ENCODE measurements at places on chromosomes 1 and 21. TPM values are rescaled to one million over a fixed set of nuclear protein-coding genes. Genes with fewer than 3 reads are reported as not detected.

GRCh38 chr1:8845104-8846097 lies 28.0 kb upstream of the RERE start:
- DNase-seq, result no peak
- peaks cover 3% of the 10 kb centered on the region for H3K36me3 ChIP-seq
- H3K4me1 ChIP-seq, result no peaks in the 10 kb centered on the region
- H3K27me3 ChIP-seq, result no peaks in the 10 kb centered on the region

DNA sequence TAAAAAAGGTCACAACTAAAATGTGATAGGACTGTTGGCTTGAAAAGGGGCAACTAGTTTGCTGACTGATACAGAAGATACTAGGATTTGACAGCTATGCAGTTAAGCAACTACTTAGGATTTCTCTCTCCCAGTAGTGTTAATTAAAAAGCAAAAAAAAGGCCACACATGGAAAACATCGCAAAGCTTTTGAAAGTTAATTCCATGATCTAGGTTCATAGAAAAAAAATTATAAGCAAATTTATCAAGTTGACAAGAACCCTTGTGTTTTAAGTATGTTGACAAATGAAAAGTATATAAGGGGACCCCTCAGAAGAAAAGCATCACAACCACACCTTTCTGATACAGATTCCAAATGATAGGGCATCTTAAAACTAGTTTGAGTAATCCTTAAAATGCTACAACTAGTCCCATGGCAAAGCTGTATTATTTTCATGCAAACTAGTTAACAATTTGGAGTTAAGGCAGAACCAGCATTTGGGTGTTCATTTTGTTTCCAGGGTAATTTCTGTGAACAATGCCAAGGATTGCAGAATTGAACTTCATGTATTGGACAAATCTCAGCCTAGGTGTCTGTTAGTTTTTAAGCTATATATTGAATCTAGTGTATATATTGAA lies 4.1 kb downstream of the PNRC2 start:
- H3K36me3 ChIP-seq, result peaks cover 58% of the 10 kb centered on the region
- no peak overlapping the region for H3K27ac ChIP-seq
- no peaks in the 10 kb centered on the region for H3K27me3 ChIP-seq
- no peaks in the 10 kb centered on the region for H3K4me1 ChIP-seq

- no peaks in the 10 kb centered on the region for H3K27me3 ChIP-seq
- H3K4me1 ChIP-seq, result no peaks in the 10 kb centered on the region
- H3K27ac ChIP-seq, result no peak overlapping the region
- no peak overlapping the region for H3K4me3 ChIP-seq
- DNase-seq, result no peak
Measured at GRCh38 chr1:53543778-53544695, 84.8 kb downstream of the DMRTB1 start.

DNA sequence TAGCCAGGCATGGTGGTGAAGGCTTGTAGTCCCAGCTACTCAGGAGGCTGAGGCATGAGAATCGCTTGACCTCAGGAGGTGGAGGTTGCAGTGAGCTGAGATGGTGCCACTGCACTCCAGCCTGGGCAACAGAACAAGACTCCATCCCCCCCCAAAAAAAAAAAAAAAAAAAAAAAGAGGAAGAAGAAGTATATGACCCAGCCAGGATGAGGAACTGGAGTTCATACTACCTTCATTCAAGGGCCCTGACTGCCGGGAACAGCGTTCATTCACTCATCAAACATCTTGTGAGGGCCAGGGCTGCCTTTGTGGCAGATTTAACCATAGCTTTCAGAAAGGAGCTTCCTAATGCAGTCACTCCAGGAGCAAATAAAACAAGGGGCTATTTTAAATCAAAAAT lies 127.6 kb downstream of the MRPS6 start:
- H3K4me3 ChIP-seq, result peak overlapping the region; percentile 79
- H3K4me1 ChIP-seq, result peaks cover 17% of the 10 kb centered on the region
- DNase-seq, result no peak

DNA sequence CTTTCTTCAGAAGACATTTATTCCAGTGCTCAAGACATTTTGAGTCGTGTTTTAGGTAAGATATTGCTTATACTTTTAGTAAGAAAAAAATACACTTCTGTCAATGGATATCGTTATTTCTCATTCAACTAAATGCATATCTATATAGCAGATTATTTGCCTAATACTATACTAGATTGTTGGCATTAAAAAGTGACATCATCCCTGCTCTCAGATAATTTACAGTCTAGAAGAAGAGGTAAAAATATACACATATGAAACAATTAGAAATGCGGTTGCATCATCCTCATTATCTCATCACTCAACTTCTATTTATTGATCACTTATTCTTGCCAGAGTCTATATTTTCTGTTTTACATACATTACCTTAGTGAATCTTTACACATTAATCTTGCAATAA lies 367.7 kb downstream of the ADGRL2 start:
- H3K4me3 ChIP-seq, result no peak overlapping the region
- H3K36me3 ChIP-seq, result no peaks in the 10 kb centered on the region
- no peaks in the 10 kb centered on the region for H3K27me3 ChIP-seq
- no peak for DNase-seq

DNA sequence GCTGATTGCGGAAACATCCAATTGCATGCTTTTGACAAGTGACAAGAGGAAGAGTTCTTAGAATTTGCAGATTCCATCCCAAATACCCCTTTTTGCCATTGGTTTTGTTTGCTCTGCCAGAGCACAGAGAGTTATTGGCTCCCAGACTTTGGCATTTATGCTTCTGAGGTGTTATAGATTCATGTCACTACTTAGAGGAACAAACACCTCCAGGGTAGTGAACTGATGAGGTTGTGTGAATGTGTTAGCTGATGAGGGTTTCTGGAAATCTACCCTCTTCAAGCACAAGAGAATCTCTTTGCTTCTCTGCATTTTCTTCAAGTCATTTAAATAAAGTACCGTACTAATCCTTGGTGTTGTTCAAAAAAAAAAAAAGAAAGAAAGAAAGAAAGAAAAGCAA lies 33.9 kb upstream of the BRINP3 start:
- no peaks in the 10 kb centered on the region for H3K27me3 ChIP-seq
- H3K4me1 ChIP-seq, result no peaks in the 10 kb centered on the region
- DNase-seq, result no peak
- no peak overlapping the region for H3K4me3 ChIP-seq

DNA sequence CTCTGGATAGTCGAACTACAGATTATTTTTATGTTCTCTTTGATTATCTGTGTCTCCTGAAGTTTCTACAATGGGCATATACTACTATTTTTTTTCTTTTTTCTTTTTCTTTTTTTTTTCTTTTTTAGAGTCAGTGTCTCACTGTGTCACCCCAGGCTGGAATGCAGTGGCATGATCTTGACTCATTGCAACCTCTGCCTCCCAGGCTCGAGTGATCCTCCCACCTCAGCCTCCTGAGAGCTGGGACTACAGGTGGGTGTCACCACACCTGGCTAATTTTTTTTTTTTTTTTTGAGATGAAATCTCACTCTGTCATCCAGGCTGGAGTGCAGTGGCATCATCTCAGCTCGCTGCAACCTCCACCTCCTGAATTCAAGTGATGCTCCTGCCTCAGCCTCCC lies 250.7 kb upstream of the KAZN start:
- no peak for DNase-seq
- H3K4me3 ChIP-seq, result no peak overlapping the region
- no peak overlapping the region for H3K27ac ChIP-seq
- no peaks in the 10 kb centered on the region for H3K36me3 ChIP-seq

Gene LENEP
- 2.8 TPM for total RNA-seq

Gene ENSA
- total RNA-seq, result 212 TPM

Gene LHX8
- total RNA-seq, result not detected

Gene CFAP107
- total RNA-seq, result not detected

Gene SMPDL3B
- total RNA-seq, result 49.5 TPM

Gene SELL
- total RNA-seq, result not detected

Gene PLK3
- 15.9 TPM for total RNA-seq

Gene GRHL3
- total RNA-seq, result 4.0 TPM

Gene TRAF3IP3
- not detected for total RNA-seq

Gene CFHR2
- total RNA-seq, result not detected

Gene TFF3
- 1.5 TPM for total RNA-seq

Data from H9 (cell line).